ENCODE measurements at places on chromosomes 5 and 9. TPM values are rescaled to one million over a fixed set of nuclear protein-coding genes. Genes with fewer than 3 reads are reported as not detected.
A peak's percentile ranks its signal among the peaks of the same experiment; 100 is the strongest.

- DNase-seq: no peak
Observed at GRCh38 chr5:141343242-141343952, at the start of gene PCDHGA3. PCDHGA3 (plus strand) TSS chr5:141343829; CDS start chr5:141344034, 205 bp downstream.

DNA sequence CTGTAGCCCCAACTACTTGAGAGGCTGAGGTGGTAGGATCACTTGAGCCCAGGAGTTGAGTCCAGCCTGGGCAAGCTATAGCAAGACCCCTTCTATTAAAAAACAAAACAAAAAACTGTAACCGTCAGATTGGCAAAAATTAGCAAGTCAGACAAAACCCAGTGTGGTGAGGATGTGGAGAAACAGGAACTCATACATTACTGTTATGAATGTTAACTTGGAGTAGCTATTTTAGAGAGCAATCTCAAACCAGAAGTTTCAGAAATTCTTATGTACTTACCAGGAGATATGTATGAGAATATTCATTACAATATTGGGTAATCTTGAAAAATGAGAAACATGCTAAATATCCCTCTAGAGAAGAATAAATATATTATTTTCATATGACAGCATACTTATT, 120.3 kb downstream of the INVS start:
- no peak for DNase-seq

HAPLN1 gene
- total RNA-seq: 1.4 TPM

GRCh38 chr9:81720450-81721086, 31.2 kb upstream of the TLE1 start:
- no peak for DNase-seq

WNT8A gene
- total RNA-seq: not detected

SCGB3A2 gene
- 0.49 TPM for total RNA-seq

DNA sequence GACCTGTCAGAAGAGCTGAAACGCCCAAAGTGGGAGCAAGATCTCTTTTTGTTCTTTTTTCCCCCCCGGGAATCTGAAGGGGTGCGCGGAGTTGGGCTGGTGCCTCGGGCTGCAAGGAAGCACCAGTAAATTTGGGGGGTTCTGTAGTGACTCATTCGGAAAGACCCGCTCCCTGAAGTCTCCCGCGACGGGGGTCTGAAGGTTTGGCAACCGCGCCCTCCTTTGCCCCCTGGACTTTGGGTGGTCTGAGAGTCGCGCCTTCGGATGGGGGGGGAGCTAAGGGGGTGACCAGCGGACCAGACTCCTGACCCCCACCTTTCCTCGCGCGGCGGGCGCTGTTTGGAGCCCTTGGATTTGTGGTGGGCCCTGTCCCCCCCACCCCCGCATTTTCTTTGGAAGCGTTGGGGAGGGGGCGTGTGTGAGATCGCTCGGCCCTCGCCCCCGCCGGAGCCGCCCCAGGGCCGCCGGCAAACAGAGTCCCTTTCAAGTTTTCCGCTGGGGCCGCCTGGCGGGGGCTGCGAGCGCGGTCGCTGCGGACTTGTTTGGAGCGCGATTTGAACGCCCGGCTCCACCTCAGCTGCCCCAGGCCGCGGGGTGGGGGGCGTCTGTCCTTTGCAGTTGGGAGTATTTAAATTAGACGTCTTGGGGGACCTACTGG, 2.0 kb downstream of the CXXC5 start:
- no peak for DNase-seq

GRCh38 chr5:60903356-60903755, 41.5 kb downstream of the ERCC8 start:
- DNase-seq: no peak

DNA sequence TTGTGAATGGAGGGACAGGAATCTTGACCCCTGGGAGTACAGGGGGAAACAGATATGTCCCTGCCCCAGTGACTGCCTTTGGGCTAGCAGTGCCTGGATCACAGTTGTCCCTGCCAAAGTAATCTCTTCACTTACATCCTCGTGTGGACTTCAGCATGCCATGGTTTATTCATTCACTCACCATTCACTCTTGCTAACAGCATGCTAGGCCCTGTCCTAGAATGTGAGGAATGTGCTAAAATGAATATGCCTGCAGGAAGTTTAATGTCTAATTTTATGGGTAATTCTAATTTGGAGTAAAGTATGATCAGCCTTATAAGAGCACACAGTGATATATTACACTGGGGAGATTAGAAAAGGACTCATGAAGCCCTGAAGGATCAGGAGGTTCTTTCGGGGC, 63.0 kb downstream of the FAT2 start:
- DNase-seq: no peak

DNA sequence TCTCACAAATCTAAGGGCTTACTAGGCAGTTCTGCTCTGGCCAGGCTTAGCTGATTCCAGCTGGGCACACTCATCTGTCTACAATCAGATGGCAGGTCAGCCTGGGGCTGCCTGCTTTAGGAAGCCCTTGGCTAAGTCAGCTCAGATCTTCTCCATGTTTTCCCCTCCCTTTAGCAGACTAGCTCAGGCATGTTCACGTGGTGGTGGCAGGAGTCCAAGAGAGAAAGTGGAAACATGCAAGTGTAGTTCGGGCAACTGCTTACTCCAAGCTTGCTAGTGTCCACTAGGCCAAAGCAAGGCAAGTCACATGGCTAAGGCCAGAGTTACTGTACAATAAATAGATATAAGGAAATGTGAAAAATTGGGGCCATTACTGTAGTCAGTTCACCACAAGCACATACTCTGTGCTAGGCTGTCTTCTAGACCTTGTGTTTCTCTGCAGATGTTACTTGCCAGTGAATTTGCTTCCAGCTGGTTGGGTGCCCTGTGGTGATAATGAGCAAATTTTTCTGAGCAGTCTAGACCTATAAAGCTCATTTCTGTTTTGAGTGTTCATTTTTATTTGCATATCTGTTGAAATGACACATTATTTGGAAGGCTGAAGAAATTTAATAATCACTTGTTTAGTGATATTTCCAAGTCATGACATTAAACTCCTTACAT, 38.3 kb downstream of the RECK start:
- DNase-seq: peak; percentile 27

INSL4 gene
- not detected for total RNA-seq

NRG2 gene
- 2.8 TPM for total RNA-seq

ZNF367 gene
- total RNA-seq: 4.4 TPM

GRCh38 chr5:169121630-169122420, 179.1 kb downstream of the SLIT3 start:
- DNase-seq: no peak

GRCh38 chr5:944992-945685, 52.5 kb downstream of the TRIP13 start:
- DNase-seq: peak; percentile 33

NMUR2 gene
- 1.9 TPM for total RNA-seq

DNA sequence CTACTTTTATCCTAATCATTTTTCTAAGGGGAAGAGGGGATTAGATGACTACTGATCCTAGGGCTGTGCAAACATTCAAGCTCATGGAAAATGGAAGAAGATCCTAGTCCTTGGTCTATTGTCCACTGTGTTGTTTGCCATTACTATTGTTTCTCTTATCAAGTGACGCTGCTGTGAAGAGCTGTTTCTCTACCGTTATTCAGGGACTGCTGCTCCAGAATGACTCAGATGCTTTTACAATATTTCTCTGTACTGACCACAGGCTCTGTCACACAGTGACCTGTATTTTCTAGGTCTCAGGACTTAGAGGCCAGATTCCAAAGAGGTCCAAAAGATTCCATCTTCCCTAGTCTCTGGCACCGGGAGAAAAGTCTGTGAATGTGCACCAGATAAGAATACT, 159.5 kb upstream of the CHD1 start:
- no peak for DNase-seq

DNA sequence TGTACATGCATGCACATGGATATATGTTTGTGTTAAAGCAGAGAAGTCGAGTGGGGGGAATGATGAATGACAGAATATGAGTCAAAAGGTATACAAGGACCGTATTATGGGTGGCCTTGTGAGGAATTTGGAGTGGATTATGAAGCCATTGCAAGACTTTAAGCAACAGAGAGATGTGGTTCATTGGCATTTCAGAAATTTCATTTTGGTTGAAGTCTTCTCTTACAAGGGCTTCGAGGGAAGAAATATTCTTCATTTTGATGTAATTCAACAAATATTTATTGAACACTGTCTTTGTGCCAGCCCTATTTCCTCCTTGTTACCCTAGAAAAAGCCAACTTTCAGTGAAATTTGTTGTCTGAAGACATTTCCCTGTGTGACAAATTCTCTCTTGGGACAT, 83.9 kb upstream of the SLCO6A1 start:
- no peak for DNase-seq

DNA sequence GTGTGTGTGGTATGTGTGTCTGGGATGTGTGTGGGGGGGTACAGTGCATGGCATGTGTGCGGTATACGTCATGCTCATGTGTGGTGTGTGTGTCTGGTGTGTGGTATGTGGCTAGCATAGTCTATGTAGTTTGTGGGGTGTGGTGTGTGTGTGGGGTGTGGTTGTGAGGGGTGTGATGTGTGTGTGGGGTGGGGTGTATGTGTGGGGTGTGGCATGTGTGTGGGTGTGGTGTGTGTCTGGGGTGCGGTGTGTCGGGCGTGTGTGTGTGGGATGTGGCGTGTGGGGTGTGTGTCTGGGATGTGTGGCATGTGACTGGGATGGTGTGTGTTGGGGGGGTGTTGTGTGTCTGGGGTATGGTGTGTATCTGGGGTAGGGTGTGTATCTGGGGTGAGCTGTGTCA, 52.3 kb downstream of the SECISBP2 start:
- DNase-seq: no peak

NUTM2G gene
- not detected for total RNA-seq

PCDHB15 gene
- 2.4 TPM for total RNA-seq

- no peak for DNase-seq
Observed at GRCh38 chr9:132372177-132373095, 17.6 kb upstream of the SETX start.

BNC2 gene
- 45.1 TPM for total RNA-seq

PCDHGA8 gene
- total RNA-seq: 2.7 TPM

DNA sequence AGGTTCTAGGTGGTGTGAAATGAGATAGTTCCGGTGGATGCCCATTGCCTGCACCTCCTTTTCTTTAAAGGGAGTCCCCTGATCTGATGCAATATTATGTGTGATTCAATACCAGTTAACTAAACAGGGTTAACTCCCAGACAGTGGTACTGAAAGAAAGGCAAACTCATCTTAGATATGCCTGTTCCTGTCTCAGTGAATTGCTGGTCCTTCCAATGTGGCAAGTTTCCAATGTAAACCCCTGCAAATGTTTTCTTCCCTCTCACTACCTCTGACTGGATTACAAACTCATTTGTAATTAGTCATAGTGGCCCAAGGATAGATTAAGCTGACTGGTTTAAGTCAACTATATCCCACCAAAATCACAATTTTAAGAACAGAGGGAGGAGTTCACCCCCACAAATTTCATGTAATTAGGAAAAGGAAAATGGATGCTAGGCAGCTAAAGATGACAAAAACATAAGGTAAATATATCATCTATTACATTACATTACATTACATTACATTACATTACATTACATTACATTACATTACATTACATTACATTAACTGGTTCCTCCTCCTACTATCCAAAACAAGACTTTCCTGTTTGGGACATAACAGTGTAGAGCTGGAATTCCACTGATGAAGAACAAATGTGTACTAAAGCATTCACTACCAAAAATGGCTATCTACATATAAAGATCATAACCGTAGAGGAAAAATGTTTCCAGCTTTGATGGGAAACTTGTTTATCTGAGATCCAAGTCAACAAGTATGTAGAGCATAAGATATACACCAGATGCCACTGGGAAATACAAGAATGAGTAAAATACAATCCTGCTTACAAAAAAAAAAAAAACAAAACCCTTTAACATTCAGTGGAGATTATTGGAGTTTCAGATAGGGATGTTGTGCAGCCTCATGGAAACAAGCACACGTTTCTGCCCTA, 121.5 kb upstream of the SNX2 start:
- DNase-seq: no peak

HINT1 gene
- 180 TPM for total RNA-seq

TARS1 gene
- 119 TPM for total RNA-seq

DNA sequence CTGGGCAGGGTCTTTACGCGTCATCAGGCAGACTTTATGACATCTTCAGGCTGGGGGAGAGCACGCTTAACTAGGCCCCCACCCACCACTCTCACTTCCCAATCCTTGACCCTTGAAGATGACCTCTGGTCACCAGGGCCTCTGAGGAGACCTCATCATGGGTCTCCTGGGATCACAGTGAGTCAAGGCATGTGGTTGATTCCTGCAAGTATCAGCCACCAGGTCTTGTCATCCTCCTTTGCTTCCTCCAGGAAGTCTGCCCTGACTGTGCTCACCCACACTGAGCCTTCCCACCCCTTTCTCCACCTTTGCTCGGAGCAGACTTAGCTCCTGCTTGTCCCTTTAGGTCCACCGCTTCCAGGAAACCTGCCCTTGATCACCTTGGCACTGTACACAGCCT, 17.3 kb downstream of the ODF2 start:
- no peak for DNase-seq

GRCh38 chr5:89421035-89421434, 538.1 kb upstream of the MEF2C start:
- DNase-seq: no peak

ADAMTS19 gene
- total RNA-seq: 12.8 TPM

- DNase-seq: no peak
Observed at GRCh38 chr5:113240951-113241726, 193.7 kb downstream of the TSSK1B start.

GRCh38 chr5:31144364-31144763, 49.1 kb upstream of the CDH6 start:
- DNase-seq: no peak

ITK gene
- not detected for total RNA-seq

GNG10 gene
- total RNA-seq: 25.2 TPM

NSUN2 gene
- 72.6 TPM for total RNA-seq

DNA sequence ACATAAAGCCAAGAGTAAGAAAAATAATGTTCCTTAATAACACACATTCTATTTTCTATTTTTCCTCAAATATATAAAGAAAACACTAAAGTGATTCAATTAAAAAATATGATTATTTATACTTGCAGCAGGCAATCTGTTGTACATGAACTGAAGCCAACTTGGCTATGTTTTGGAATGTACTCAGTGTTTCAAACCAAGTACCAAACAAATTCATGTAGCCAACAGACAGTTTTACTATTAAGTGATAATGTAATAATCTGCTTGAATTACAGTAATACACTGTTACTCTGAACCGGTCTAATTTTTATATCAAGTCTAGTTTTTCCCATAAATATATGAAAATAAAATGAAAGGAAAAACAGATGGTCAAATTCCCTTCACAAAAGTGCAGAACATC, 58.0 kb downstream of the CEP120 start:
- no peak for DNase-seq

NUTM2F gene
- total RNA-seq: 0.31 TPM

CYFIP2 gene
- 82.2 TPM for total RNA-seq

SHISAL2B gene
- not detected for total RNA-seq

GRCh38 chr5:14250748-14251701, 107.9 kb downstream of the TRIO start:
- DNase-seq: no peak

All from mesothelial cell of epicardium (in vitro differentiated cells).